ENCODE measurements at places on chromosomes 1 and 21.

- no peak for DNase-seq
These were observed 51.7 kb downstream of the UBIAD1 start for GRCh38 chr1:11324567-11325165.

GRCh38 chr21:33135925-33136324, 66.0 kb downstream of the OLIG1 start:
- DNase-seq = no peak

GRCh38 chr1:39016604-39017171, 9.5 kb upstream of the NDUFS5 start:
- no peak for DNase-seq

DNA sequence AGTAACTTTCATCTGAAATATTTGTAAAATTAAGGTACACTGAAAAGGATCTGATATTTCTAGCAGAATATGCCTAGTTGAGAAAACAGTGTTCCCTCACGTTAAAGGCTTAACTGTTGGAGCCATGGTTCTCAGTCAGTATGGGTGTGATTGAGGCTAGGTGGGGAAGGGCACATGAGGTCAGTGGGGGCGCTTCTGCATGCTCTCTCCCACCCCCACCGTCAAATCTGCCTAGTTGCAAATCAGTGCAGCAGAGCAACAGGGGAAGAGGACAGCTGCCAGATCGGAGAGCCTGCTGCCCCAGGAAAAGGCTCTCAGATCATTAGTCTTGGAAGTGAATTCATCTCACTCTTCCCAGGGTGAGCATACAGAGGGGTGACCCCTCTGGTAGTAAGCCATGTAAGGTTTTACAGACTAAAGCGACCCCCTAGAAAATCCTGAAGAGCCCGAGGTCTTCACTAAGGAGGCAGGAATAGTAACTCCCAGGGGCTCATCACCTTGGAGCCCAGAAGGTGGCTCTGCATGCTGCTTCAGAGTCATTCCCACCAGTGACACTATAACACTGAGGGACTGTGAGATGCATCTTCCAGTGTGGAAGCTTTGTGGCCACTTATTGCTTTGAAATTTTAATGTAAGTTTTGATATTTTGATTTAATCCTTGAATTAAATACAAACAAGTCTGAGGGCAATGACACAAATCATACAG, 83.1 kb upstream of the BARHL2 start:
- peak; percentile 71 for DNase-seq

All from WERI-Rb-1 (cell line).